CD4-positive, alpha-beta T cell treated with Interleukin-10 for 1 hour (primary cell): ENCODE measurements at places on chromosomes 2 and 18.

GRCh38 chr2:72035518-72036172 lies 112.0 kb downstream of the CYP26B1 start:
- DNase-seq: no peak

DNA sequence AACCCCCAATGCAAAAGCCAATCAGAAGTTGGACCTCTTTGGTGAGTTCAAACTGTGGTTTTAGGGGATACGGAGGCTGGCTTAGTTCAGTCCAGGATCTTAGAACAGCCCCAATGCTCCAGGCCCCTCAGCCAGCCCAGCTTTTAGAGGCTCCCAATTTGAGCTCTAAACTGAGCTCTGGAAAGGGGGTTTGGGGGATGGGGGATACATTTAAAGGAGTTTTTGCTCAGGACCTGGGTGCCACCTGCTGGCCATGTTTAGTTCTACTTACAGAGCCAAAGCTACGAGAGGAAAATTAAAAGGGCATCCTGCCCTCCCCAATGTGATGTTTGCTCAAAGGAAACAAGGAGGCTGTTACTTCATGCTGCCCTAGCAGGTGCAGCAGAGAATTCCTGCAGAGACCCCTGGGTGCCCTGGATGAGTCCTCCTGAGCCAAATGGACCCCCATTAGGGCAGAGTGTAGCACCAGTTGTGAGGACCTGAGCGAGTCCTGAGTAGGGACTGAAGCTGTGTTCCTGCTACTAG lies 15.9 kb upstream of the TMEM214 start:
- peak; percentile 38 for DNase-seq

GRCh38 chr18:63346480-63347183 lies 20.4 kb downstream of the KDSR start:
- no peak for DNase-seq

GRCh38 chr2:69848186-69848790 lies 18.8 kb downstream of the GMCL1 start:
- DNase-seq: no peak

DNA sequence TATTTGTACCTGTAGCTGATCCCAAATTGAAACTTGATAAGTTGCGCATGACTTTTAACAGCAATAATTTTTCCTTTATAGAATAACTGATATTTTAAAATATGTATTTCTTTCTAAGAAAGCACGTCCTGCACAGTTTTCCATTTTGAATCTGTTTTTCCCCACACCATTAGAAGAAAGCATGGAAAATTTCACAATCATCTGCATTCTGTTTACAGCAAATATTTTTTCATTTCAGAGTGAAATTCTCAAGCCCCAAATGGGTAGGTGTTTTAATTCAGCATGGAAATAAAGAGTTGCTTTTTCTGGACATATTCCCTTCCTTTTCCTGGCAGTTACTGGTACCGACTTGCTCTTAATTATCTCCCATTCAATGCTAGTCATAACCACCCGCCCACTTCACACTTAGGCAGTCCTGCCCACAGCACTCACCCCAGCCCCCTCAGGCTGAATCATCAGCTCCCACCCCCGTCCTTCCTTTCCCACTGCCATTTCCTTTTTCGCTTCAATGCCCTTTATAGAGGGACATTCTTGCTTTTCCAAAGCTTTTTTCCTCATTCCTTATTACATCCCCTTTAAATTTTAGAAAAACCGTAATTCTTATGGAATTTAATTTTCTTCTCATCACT lies 89.2 kb upstream of the GLS start:
- no peak for DNase-seq

DNA sequence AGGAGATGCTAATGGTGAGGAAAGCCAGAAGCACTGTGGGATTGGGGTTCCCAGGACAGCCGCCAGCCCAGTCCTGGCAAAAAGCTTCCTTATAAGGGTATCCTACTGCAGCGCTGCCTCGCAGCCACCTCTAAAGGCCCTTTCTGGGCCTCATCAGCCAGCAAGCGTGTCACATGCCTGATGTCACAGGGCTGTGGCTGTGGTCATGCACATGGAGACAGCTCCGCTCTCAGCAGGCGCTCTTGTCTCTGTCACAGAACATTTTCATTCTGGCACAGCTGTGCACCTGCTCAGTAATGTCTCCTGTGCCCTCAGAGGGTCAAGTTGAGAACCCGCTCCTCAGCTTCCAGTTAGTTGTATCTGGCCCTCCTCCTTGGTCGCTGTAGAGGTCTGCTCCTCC lies 17.7 kb upstream of the MAL start:
- no peak for DNase-seq

- DNase-seq: no peak
Observed at GRCh38 chr2:25512707-25513106, 160.7 kb downstream of the DTNB start.

DNA sequence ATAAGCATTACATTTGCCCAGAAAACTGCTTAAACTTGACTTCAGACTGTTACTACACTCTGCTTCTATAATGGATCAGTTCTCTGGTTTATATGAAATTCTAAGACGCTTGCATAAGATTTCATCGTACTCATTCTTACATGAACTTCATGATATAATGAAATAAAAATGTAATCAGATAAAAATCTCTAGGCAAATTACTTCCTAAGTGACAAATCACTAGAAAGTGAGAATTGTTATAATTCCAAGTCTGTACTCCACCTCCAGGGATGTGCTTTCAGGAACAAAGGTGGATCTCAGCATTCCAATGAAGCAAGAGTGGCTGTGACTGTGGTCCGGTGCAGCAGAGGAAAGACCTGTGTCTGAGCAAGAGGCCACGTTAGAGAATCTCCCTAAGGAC lies 226.2 kb downstream of the PIEZO2 start:
- DNase-seq: no peak

DNA sequence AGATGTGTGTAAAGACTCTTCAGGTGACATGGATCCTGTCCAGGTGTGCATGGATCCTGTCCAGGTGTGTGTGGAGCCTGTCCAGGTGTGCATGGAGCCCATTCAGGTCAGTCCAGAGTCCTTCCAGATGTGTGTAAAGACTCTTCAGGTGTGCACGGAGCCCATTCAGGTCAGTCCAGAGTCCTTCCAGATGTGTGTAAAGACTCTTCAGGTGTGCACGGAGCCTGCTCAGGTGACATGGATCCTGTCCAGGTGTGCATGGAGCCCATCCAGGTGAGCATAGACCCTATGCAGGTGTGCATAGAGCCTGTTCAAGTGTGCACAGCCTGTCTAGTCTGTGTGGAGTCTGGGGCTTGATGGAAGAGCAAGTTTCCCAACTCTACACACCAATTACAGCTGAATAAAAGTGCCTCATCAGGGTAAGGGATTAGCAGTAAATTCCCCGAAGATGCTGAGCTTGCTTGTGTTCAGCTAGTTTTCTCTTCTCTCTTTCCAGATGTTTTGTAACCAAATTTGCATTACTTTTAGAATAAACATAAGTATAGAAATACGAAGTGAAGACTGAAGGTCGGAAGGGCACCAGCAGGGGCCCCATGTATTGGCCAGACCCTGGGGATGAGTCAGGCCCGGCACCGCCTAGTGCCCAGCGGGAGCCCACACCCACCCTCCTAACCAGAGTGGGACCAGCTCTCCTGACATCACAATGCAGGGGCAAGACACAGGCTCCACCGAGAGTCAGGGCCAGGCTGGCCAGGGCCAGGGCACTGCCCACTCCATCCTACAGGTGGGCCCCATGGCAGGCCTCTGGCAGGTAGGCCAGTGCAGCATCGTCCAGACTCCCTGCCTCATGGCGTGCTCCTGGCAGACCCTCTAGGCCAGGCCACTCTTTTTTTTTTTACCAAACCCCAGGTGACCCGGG lies 38.6 kb upstream of the GPC1 start:
- DNase-seq: no peak

- DNase-seq: no peak
Observed at GRCh38 chr2:162545254-162545653, 201.3 kb downstream of the GCA start.
